ENCODE measurements at places on chromosomes 16 and 17. TPM values are rescaled to one million over a fixed set of nuclear protein-coding genes. Genes with fewer than 3 reads are reported as not detected.
A peak's percentile ranks its signal among the peaks of the same experiment; 100 is the strongest.

- H3K27ac ChIP-seq: peak overlapping the region; percentile 85
- peaks cover 12% of the 10 kb centered on the region for H3K36me3 ChIP-seq
- H3K4me1 ChIP-seq: no peaks in the 10 kb centered on the region
Measured at GRCh38 chr17:15490634-15491261, 23.3 kb upstream of the CDRT4 start.

- H3K4me1 ChIP-seq: no peaks in the 10 kb centered on the region
- H3K27me3 ChIP-seq: no peaks in the 10 kb centered on the region
- DNase-seq: no peak
- no peaks in the 10 kb centered on the region for H3K36me3 ChIP-seq
Measured at GRCh38 chr17:34201225-34201624, 53.9 kb upstream of the CCL2 start.

DNA sequence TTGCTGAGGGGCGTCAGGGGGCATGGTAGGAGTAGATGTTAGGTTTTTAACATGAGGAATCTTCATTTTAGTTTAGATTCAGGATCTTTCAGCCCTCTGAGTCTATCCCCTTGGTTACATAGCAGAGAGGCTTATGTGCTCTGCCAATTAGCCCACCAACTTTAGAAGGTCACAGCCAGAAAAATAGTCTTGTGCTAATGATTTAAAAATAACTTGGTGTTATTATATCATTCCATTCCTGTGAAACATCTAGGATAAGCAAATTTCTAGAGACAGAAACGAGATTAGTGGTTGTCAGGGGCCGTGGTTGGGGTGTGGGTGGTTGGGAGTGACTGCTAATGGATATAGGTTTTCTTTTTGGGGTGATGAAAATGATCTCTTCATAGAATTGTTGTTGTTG, 183.7 kb downstream of the SNX29 start:
- no peaks in the 10 kb centered on the region for H3K4me1 ChIP-seq
- peaks cover 2% of the 10 kb centered on the region for H3K36me3 ChIP-seq
- no peak overlapping the region for H3K27ac ChIP-seq
- no peak for DNase-seq

- no peak for DNase-seq
- no peak overlapping the region for H3K27ac ChIP-seq
- no peaks in the 10 kb centered on the region for H3K36me3 ChIP-seq
- H3K4me1 ChIP-seq: no peaks in the 10 kb centered on the region
- H3K4me3 ChIP-seq: no peak overlapping the region
Measured at GRCh38 chr16:78985716-78986605, 614.6 kb downstream of the MAF start.

GRCh38 chr16:17769065-17769464, 298.3 kb upstream of the XYLT1 start:
- H3K27me3 ChIP-seq: no peaks in the 10 kb centered on the region
- H3K4me3 ChIP-seq: no peak overlapping the region
- no peaks in the 10 kb centered on the region for H3K36me3 ChIP-seq
- no peak for DNase-seq

WSCD1 gene
- 5.0 TPM for polyA plus RNA-seq

NDUFAF8 gene
- 36.0 TPM for polyA plus RNA-seq

Data from small intestine (tissue), 16 donors.